ENCODE measurements at places on chromosomes 3 and 15.

- DNase-seq: peak; percentile 52
Observed at GRCh38 chr15:68252925-68253534, 23.5 kb upstream of the CLN6 start.

DNA sequence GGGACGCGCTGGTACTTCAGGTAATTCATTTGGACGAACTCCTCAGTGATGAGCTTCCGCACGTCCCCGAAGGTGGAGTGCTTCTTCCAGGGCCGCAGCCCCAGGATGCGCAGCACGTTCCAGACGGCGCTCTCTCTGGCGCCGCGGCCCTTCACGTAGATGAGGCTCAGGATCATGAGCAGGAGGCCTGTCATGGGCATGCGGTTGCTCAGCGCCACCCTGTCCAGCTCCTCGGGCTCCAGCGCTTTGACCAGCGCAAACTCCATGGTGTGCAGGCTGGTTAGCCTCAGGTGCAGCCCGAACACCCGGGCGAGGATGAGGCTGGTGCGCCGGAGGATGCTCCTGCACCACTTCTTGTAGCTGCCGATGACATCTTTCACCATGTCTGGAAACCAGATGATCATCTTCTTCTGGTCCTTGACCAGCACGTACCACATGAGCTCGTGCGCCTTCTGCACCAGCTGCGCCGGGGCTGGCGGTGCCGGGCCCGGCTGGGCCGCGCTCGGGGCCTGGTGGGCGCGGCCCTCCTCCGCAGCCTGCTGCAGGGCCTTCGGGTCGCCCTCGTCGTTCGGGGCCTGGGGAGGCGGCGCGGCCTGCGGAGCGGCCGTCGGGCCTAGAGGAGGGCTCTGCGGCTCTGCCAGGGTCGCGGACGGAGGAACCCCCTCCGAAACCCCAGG lies 501 bp downstream of the NDN start:
- DNase-seq: no peak

DNA sequence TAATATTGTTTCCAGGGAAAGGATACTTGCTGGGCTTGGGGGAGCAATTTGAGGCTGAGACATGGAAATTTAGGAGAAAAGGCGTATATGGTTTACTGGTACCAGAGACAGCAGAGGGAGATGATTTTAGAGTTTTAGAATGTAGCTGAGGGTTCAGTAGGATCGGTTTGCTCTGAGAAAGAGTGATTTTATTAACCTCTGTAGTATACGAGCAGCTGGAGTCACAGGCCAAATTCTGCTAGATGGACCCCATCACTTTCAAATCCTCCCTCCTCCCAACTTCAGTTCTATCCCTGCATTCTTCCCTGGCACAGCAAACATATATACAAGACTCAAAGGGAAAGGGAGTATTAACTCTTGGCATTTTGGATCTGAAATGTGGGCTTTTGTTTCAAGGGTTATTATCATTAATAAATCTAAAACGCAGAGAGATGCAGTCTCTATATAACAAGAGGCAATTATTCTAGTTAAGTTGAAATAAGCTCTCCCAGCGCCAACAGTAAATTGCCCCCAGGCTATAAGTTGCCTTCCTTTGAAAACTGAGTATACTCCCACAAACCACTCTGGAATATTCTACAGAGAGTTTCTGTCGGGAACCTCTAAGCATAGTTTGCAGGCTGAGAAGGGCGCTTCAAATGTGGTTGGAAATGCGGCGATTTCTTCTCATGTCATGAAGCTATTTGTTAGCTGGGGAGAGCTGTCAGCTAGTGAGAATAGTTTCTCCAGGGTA lies 5.4 kb downstream of the CRABP1 start:
- DNase-seq: no peak

- DNase-seq: no peak
Observed at GRCh38 chr3:140470962-140471361, 206.9 kb upstream of the TRIM42 start.

DNA sequence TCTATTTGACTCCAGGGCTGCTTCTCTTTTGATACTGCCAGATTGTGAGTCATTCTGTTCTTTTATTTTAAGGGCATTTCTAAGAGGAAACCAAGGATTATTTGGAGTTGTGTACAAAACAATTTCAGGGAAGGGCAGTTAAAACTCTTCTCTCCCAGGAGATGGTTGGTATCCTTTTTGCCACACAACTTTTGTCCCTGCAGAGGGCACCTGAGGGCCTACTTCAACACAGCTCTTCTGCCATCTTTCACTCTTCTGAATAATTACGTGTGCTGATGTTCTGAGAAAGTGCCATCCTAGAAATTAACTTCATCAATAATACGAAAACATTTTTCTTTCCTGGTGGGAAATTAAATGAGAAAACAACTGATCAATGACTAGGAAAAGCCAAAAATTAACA lies 75.7 kb upstream of the GADL1 start:
- no peak for DNase-seq

GRCh38 chr3:69338911-69339310 lies 47.0 kb downstream of the FRMD4B start:
- no peak for DNase-seq

DNA sequence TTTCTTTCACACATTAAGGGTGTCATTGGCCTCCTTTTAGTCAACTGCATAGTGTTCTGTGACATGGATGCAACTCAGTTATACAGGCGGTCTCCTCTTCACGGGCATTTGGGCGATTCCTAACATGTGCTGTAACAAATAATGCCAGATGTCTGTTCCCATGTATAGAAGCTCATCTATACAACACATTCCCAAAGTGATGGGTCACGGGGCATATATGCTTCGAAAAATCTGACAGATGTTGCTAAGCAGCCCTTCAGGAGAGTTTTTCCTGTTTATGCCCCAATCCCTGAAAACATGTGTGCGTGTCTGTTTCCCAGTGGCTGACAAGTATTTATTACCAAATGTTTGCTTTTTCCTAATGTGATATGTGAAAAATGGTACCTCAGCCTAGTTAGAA lies 25.8 kb downstream of the LRRK1 start:
- DNase-seq: no peak

DNA sequence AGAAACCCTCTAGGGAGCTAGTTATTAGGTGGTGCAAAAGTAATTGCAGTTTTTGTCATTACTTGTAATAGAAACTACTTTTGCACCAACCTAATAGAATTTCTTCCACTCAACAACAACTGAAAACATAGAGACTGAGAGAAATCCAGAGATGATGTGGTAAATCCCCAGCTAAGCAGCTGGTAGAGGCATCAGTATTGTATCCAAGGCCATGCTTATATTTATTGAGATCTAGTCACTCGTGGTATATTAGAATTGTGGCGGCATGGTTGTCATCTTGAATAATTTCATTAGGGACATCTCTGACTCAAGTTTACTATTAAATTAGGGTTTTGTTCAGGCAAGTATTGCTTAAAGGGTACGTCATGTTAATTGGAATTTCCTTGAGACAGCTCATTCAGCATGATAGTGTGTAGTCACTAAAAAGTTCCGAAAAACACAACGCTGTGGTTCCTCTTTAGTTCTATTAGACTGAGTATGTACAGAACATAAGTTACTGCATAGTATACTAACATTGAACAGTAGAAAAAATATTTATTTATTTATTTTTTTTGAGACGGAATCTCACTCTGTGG lies 35.3 kb downstream of the PAK2 start:
- DNase-seq: no peak

DNA sequence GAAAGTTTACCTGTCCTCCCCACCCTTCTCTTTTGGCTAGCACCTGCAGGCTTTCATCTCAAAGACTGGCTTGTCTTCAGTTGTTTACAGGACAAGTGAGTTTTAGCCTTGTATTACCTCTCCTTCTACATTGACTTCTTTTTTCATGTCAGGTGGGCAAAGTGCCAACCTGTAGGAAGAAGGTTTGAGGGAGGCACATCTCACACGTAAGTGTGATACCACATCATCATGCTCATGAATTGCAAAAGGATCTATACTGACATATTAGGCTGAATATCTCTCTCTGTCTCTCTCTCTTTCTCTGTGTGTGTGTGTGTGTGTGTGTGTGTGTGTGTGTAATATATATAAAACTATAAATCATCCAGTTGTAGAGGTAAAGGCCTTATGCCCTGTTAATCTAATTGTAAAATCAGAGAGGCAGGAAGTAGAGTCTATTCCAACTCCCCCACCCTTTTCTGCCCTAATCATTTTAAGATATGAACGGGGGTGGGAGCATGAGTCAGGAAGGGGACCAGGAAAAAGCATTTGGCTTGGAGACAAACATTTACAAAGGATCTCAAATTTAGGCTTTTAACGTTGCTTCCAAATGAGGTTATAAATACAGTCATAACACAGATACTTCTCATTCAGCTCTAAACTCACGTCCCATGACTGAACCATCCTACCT lies 107.0 kb upstream of the PFN2 start:
- DNase-seq: no peak

- DNase-seq: no peak
Observed at GRCh38 chr15:101620671-101621070, 31.5 kb downstream of the TM2D3 start.

DNA sequence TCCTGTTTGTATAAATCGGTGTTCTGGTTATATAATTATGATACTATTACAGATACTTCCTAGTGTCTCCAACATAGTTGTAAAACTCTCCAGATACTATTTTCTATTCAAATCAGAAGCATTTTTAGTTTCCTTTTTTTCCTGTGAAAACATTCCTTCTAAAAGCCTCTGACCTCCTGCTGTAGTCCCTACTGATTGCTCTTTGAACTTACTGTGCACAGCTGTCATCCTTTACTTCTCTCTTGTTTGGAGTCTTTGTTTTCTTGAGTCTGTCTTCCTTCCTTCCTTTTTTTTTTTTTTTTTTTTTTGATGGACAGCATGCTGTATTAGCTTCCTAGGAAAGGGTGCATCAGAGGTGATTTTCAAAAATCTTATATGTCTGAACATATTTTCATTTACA lies 28.9 kb downstream of the NR2C2 start:
- no peak for DNase-seq

- DNase-seq: no peak
Observed at GRCh38 chr3:55795296-55795695, 308.2 kb upstream of the WNT5A start.

GRCh38 chr3:73140772-73141442 lies 79.4 kb downstream of the EBLN2 start:
- DNase-seq: no peak

Measured in stimulated activated CD4-positive, alpha-beta T cell treated with anti-CD3 and anti-CD28 coated beads, Interleukin-4, amount 100 ng/mL, for 24 hours (primary cell).